ENCODE measurements at places on chromosomes 2 and 18.

DNA sequence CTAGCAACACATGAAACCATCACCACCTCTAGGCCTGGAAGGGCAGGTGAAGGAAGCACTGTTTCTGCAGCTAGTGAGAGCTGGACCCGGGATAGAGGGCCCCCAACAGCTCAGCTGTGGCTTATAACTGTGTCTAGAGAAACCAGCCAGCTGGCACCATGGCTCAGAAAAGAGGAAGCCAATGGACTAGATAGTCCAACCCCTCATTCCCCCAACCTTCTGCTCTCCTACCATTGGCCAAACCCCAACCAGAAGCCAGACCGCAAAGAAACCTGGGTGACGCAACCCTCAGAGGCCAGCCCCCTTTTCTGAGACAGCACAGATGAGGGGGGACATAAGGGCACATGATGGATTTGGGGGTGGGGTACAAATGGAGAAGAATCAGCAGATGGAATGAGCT lies 24.3 kb downstream of the SMYD1 start:
- DNase-seq: no peak

- no peak for DNase-seq
Observed at GRCh38 chr2:8343031-8343430, 338.8 kb upstream of the ID2 start.

DNA sequence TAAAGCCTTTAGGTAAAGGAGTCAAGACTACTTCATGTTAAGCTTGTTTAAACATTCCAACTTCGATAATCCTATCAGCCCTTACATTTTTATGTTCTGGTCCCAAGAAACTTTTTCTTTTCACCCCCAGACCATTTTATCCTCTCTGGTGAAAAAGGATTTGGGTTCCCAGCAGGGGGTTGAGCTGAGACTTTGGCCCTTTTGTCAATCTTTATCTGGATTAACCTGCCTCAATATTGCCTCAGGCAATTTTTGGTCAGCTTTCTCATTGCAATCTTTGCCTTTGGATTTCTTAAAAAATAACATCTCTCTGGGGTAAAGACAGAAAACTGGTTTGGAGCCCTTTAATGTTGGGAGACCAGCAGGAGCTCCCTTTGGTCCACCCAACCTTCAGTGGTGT lies 33.9 kb upstream of the CSRNP3 start:
- no peak for DNase-seq

DNA sequence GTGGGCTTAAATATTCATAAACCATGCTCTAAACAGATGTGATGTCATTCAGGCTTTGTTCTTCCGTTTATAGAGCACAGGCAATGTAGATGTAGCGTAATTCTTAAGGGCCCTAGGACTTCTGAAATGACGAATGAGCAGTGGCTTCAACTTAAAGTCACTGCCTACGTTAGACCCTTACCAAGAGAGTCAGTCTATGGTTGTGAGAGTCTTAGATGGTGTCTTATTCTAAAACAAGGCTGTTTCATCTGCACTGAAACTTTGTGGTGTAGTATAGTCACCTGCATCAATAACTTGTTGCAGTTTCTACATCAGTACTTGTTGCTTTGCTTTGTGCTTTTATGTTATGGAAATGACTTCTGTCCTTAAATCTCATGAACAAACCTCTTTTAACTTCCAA lies 56.0 kb downstream of the PIK3C3 start:
- no peak for DNase-seq

DNA sequence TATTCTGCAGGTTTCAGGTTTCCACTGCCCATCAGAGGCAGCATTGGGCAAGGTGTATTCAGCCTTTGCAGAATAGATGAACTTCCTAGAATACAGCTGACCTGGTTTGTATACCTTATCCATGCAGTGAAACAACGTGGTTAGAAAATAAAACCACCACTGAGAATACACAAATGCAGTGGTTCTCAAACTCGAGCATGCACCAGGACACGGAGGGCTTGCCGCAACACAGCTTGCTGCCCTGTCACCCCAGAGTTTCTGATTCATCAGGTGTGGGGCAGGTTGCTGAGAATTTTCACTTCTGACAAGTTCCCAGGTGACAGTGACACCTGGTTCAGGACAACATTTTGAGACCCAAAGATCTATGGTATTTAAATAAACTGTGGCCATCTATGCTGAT lies 23.4 kb upstream of the C1D start:
- no peak for DNase-seq

DNA sequence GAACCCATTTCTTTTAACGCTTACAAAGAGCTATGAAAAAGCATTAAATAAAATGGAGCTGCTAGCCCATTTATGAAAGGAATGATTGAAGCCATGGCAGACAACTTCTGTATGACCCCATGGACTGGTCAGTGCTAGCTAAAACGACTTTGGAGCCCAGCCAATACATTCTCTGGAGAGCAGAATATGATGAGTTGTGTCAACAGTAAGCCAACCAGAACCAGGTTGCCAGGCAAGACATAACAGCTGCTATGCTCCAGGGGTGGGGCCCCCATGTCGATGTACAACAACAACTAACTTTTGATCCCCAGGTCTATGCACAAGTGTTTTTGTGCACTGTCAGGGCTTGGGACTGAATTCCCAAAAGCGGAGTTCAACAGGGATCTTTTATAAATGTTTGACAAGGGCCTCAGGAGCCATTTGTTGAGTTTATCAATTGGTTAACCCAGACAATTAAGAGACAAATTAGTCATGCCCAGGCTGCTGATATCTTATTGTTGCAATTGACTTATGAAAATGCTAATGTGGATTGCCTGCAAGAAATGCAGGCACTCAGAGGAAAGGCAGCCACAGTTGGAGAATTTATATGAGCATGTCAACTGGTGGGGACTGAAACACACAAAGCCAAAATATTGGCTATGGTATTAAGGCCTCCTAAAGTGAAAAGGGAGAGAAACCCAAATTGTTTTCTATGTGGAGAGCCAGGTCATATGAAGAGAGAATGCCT lies 64.6 kb upstream of the MYO3B start:
- no peak for DNase-seq

- DNase-seq: no peak
Observed at GRCh38 chr2:38409156-38410102, 32.4 kb upstream of the ATL2 start.

DNA sequence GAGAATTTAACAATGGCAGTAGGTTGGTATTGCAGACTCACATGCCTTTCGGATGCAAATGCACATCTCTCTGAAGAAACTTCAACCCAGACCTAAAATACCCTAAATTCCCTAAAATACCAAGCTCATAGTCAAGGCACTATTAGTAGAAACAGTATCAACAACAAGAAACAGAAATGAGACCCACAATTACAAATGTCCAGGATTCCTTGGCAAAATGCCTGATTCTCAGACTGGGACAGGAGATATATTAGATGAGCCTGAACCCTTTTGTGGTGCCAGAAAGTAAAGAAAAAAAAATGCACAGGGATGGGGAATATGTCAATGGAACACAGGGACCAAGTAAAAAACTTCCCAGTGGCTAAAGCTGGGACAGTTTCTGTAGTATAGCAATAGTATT lies 77.2 kb downstream of the NAT8 start:
- DNase-seq: no peak

GRCh38 chr2:220614064-220614463 lies 958.0 kb downstream of the EPHA4 start:
- no peak for DNase-seq

GRCh38 chr2:1854729-1855547 lies 110.6 kb upstream of the PXDN start:
- no peak for DNase-seq

DNA sequence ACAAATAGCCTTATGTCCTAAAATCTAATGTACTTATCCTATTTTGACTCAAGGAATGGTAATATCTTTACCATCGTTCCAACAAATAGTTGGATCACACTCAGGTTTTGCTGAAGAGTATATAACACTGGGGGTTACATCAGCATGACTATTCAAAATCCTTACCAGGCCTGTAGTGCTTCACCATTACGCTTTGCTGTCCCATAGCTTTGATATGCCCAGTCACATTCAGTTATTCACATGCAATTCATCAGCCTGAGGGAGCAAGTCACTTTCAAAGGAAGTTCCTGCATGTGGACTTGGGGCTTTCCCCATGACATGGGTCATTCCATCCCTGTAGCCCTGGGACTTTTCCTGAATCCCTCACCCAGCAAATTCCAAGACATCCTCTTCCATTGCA lies 39.6 kb downstream of the FTCDNL1 start:
- no peak for DNase-seq

DNA sequence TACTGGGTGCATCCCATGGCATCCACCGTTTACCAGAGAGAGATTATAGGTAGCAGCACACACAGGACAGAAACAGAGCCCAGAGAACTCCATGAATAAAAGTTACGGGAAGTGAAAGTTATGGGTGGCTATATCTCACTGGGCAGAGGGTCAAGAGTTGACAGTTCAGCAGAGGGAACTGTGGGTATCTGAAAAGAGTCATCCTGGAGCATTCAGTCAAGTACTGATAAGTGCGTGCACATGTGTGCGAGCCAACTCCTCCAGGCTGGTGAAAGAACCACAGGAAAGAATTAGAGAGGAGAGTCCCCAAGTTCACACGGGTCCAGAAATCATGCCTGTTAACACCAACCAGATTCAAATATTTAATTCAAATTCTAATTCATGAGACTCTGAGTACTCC lies 1588.2 kb downstream of the LRP1B start:
- DNase-seq: no peak

DNA sequence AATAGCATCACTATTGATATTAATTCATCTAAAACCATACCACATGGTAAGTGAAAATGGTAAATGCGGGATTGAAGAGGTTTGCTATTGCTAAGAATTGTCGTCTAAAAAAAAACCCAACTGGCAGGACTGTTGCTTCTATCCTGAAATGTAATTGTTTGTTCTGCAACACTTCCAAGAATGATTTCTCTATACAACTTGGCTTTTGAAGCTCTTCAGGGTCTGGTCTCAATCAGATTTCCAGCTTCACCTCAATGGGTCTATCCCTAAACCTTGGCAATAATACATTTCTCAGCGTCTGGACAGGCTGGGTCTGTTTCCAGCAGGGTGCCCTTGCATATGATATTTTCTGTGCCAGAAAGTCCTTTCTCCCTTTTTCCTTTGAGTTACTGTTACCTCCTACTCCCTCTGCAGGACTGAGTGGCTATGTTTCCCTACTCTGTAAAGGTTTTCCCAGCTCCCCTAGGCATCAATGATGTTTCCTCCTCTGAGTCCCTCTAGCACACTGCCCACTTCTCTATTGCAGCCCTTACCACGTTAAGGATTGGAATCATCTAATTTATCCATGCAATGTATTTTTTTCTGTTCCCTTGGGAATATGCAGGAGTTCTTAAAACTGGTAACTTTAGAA lies 118.2 kb upstream of the REV1 start:
- no peak for DNase-seq

DNA sequence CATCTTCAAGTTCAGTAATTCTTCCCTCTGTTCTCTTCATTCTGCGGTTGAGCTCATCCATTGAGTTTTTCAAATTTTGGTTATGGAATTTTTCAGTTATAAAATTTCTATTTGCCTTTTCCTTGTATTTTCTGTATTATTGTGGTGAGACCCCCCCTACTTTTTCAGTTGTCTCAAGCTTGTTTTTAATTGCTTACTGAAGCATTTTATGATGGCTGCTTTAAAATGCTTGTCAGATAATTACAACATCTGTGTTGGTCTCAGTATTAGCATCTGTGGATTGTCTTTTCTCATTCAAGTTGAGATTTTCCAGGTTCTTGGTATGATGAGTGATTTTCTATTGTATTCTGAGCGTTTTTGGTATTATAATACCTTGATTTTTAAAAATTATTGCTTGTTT lies 121.2 kb upstream of the REV1 start:
- DNase-seq: no peak

- DNase-seq: no peak
Observed at GRCh38 chr2:150526006-150526405, 38.5 kb upstream of the RND3 start.

DNA sequence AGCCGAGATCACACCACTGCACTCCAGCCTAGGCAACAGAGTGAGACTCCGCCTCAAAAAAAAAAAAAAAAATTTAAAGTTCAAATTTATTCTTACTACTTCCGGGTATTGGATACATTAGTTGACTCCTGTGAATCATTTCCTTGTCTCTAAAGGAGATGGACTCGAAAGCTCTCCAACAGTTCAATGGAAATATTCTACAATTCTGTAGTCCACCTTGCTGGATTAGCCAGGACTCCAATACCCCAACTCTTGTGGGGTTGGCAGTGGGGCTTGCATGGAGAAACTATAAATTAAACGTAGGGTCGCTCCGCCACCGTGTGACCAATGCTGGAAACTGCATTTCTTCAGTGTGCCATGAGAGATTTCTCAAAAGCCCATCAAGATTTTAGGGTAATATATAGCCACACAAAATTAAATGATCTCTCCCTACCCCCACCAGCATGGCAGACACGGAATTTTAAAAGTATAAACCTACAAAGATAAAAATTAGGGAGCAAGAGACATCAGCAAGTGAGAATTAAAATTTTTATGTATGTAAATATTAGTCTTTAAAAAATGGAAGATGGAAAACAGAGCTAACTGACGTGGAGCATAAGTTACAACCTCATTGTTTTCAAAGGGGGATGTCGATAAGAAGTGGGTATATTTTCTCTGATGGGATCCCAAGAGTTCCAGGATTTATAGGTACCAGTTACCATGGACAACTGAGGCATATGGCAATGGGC lies 27.8 kb upstream of the GAREM2 start:
- DNase-seq: peak; percentile 26

DNA sequence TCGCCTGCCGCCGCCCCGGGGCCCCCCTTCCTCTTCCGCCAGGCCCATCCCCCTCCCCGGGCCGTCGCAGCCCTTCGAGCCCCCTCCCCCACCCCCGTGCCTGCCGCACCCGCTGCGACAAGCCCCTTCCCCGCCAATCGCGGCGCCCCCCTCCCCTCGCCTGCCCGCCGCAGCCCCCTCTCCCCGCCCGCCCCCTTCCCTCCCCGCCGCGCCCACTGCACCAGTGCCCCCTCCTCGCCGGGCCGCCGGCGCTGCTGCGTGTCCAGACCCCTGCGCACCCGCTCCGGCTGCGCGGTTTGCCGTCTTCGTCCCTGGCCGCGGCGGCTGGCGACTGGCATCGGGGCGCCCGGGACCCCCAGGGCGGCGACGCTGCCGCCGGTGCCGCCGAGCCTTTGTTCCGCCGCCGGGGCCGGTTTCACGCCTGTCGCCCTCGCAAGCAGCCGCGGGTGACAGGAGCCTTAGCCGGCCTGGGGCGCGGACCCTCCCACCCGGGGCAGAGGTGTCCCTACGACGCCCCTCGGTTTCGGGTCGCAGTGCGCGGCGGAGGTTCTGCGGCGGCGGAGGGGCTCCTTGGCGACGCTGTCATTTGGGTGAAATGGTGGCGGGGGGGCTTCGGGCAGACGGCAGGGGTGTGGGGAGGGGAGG lies 18.1 kb downstream of the GPC1 start:
- DNase-seq: no peak

DNA sequence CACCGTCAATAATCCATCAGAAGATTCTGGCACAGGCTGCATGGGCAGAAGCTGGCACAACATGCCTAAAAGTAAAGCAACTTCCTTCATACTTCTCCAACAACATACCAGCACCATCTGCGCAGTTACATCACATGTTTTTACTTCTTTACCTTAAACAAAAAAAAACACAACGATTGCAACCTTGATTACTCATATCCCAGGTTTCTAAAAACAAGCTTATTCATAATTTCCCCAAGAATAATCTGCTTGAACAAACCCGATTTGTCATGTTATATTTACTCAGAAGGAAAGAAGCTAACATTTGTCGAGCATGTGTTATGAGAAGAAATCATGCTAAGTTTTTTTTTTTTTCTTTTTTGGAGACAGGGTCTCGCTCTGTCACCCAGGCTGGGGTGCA lies 54.7 kb downstream of the THADA start:
- DNase-seq: no peak
